ENCODE measurements at places on chromosomes 6 and 20.

DNA sequence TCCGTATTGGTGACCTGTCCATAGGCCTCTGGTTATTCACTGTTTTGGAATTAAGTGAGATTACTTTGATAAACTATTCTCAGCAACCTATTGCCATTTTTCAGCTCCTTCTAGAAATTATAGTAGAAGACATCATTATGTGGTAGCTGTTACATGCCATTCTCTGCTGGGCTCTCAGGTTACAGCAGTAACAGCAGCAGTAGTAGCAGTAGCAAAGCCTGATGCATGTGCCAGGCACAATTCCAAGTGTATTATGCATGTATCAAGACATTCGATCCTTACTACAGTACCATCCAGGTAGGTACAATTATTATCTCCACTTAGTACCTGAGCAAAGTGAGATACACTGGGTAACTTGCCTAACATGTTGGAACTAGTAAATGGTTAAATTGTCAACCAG is 74.3 kb downstream of the RPS12 start:
- no peak for DNase-seq

- DNase-seq: no peak
Measured at GRCh38 chr20:20317621-20318364, 50.1 kb upstream of the INSM1 start.

DNA sequence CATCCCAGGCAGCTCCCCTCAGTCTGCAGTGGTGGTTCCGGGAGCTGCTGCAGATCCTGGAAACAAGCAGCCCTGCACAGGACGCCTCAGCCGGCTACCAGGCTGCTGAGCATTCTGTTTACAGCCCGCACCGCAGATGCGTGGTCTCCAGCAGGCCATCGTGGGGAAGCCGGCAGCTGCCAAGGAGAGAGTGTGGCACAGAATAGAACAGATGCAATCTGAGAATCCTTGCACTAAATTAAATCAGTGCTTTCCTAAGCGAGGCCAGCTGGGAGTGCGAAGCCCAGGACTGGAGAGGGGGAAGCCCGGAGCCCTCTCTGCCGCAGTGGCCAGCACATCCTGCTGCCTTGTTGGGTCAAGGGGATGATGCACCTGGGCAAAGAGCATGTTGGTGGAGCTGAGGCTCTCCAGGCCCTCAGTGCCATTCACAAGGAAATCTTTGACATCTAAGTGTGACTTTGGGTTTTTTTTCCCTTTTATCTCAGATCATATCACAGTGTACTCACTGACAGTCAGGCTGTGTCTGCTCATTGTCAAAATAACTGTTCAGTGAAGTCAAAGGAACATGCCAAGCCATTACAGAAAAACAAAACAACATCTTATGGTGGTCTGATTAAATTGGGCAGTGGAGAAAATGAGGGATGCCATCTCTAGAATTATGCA is 118.1 kb downstream of the SYNDIG1 start:
- DNase-seq: peak; percentile 21

- DNase-seq: no peak
Measured at GRCh38 chr6:109447878-109448555, 7.5 kb downstream of the SMPD2 start.

DNA sequence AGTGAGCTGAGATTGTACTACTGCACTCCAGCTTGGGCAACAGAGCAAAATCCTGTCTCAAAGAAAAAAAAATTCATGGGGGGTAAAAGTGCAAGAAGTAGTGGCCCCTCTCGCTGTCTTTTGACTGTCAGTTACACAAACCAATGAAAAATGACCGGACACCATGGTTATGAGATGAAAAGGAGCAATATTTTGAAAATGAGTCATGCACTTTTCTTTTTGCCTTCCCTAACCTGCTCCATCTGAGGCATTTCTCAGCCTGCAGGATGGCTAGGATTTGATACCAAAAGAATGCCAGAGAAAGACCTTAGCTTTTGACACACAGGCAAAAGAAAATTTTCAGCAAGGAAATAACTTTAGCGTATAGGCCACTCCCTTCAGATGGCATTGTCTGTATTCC is 181.7 kb upstream of the ARID1B start:
- DNase-seq: no peak

- no peak for DNase-seq
Measured at GRCh38 chr6:20068421-20068988, 143.8 kb downstream of the MBOAT1 start.

GRCh38 chr20:43432498-43432897 is 25.2 kb upstream of the SRSF6 start:
- DNase-seq: no peak

DNA sequence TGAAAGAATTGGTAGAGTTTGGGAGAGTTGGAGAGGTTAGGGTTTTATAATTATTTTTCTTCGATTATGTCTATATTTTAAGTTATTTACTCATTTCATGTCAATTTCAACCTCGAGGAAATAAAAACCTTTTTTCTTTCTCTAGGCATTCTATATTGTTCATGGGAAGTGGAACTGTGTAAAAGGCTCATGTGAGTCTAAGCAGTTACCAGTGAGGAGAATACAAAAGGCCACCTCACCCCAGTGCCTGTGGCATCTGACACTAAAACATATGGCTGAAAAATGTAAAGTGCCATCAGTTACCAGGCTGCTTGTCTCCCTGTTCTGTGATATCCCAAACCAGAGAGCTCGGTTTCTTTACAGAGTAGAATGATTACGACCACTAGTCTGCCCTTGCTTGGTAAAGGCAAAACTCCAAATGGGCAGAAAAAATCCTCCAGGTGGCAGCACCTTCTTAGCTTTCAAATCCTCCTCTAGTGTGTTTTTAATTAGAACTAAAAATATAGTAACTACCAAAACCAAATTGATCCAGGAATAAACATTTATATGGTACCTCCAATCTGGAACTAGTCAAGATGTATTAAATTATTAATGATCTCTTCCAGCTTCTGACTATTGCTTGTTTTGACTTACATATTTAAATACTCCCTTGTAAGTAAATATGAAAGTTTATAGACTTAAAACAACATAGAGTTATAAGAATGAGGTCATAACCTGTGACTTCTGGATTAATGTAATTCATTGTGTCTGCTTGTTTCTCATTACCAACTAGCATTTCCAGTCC is 122.6 kb upstream of the MCHR2 start:
- no peak for DNase-seq

DNA sequence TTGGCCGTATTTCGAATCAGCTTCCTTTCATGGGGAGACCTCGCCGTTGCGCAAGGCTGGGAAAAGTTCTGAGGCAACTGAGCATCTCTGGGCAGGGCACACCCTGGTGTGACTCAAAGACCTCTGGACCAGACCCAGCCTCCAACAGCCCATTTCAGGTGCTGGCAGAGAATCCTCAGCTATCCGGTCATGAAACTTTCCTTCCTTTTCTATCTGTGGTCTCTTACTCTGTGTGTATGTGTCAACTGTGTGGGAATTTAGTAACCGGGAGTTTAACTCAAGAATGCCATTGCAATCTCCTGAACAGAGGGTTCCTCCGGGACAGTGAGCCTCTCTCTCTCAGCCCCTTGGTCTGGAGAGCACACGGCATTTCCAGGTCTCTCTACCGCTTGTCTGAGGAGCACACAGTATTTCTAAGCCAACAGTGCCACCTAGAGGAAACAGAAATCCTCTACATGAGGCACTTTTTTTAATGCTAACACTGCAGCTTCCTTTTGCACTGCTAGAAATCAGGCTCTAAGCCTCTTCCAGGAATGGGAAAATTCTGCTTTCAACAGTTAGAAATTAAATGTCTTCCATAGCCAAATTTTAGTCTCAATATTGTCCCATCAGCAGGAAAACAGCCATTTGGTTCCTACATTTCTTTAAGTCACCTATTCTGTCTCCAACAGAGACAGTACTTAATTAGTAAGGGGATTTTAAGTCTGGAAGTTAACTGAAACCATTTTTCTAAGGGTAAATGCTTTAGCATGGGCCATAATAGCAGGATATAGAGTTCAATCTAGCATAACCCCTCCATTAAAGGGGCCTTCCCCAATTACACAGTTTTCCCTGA is 32.7 kb downstream of the PLN start:
- peak; percentile 3 for DNase-seq

DNA sequence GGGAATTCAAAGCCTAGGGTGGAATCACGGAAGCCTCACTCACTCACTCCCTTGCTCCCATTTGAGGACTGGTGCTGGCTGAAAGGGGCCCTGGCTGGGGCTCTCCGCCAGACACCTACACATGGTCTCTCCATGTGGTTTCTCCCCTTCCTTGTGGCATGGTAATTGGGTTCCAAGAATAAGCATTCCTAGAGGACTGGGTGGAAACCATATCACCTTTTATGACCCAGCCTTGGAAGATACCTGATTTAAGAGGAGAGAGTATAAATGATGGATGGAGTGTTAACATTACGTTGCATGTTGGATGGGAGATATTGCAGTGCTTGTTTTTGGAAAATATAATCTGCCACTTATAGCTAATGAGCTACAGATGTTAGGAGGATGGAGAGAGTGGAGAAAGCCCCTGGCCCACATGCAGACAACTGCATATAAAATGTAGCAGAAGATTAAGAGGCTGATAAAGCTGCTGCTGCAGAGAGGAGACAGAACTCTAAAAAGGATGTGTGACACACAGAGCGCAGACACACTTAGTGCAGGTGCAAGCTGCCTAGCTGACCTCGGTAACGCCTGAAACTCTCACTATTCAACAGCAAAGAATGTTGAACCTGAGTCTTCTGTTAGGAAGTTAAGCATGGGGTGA is 23.3 kb upstream of the CDKN1A start:
- no peak for DNase-seq

Measured in nucleus accumbens (tissue), 56 donors.